ENCODE measurements at places on chromosomes 5 and 9.

DNA sequence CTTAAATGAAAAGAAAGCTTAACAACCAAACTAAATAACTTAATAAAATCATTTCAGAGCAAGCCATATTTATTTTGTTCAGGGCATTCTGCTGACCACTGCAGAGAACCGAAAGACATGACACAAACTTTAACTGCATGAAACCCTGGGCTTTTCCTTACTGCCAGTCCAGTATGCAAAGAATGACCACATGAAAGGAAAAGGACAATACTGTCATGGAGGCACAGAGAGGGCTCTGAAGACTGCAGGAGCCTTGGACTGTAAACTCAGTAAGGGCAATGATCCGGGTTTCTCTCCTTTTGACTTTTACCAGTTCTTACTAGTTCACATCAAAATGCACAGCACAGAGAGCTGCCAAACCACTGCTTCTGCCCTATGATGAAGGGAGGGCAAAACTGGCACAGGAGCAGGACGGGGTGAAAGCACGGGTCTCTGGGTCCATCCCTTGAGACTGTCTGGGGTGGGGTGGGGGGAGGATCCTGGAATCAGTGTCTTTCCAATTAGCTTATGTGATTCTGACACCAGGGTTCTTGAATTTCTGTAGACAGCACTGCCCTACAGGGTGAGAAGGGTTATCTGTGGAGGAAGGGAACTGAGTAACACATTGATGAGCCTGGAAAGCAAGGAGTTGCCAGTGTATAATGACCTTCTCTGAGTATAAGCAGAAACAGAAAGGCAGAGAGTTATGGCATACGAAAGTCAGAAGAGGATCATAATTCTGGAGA lies 44.7 kb downstream of the RNF130 start:
- no peak for DNase-seq

DNA sequence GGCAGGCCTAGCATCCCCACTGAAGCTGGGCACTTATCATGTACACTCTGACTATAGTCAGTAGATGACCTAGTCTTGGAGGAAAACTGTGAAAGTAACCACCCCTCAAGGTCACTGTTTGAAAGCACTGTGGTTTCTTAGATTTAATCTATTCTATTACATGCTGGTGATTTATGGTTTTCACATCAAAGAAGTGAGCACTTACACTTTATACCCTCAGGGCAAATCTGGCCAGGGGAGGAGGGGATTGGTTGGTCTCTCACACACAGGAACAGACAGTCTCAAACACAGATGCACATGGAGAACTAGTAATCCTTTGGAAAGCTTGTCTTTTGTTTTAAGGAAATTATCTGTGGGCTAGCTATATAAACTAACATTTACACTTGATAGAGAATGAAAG lies 17.9 kb upstream of the SPIN1 start:
- no peak for DNase-seq

GRCh38 chr9:119060629-119061385 lies 308.4 kb downstream of the BRINP1 start:
- DNase-seq: no peak

- DNase-seq: no peak
Measured at GRCh38 chr5:53359916-53360517, 120.4 kb upstream of the FST start.

- DNase-seq: peak; percentile 51
Measured at GRCh38 chr5:172009536-172010270, 3.3 kb upstream of the FBXW11 start.

GRCh38 chr5:126514558-126515141 lies 80.4 kb downstream of the ALDH7A1 start:
- no peak for DNase-seq

- DNase-seq: peak; percentile 16
Measured at GRCh38 chr9:95182854-95183563, 134.5 kb downstream of the FANCC start.
